Aorta (tissue), 5 donors: ENCODE measurements at places on chromosomes 1 and 21.

GRCh38 chr1:216500273-216500967 lies 77.2 kb upstream of the USH2A start:
- no peak for DNase-seq

DNA sequence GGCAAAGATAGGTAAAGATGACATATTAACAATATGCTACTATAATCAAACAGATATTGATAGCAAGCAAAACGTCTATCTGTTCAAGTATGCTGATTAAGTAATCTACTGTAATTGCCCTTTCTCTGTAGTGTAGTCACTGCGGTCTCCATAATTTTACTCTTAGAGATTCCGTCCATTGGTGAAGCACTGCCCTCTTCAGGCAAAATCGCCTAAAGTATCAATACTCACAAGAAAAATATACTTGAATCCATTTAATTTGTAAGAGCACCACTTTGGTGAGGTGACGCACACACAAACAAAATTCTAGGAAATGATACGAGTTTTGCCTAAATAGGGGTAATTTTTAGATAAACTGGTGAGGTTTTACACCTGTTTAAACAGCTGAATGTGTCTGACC lies 434.6 kb upstream of the CHRM3 start:
- no peak for DNase-seq

- DNase-seq: no peak
Measured at GRCh38 chr1:181028196-181028595, 5.5 kb upstream of the STX6 start.

DNA sequence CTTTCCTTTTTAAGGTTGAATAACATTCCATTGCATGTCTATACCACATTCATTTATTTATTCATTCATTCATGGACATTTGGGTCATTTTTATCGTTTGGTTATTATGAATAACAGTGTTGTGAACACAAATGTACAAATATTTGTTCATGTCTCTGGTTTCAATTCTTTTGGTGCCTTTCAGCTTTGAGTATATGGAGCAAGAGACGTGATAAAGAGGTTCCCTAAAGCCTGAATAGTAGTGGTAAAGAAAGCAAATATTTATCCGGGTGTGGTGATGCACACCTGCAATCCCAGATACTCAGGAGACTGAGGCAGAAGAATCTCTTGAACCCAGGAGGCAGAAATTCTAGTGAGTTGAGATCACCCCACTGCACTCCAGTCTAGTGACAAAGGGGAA lies 5.3 kb upstream of the RLF start:
- no peak for DNase-seq

- DNase-seq: no peak
Measured at GRCh38 chr1:182071924-182072323, 10.4 kb upstream of the ZNF648 start.

DNA sequence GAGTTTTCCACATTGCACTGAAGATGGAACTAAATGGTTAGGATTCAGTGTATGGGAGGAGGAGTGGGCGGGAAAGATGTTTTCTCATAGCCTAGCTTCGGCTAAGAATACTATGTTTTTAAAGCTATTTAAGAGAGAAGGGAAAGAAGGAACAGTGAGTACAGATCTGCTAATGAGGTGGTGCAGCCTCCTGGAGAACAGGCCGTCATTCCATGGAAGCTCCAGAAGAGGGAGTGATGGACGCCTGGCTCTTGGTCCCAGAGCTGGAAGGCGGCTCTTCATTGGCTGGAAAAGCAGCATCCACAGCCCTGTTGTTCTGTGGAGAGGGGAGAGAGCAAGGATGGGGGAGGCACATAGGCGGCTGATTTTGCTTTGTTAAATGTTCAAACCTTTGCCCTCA lies 6.9 kb downstream of the CAMK1G start:
- no peak for DNase-seq

- DNase-seq: no peak
Measured at GRCh38 chr1:209040351-209040750, 543.2 kb upstream of the CAMK1G start.

- no peak for DNase-seq
Measured at GRCh38 chr21:37682966-37683365, 233.3 kb downstream of the KCNJ6 start.
